ENCODE measurements at places on chromosomes 7 and 10.

DNA sequence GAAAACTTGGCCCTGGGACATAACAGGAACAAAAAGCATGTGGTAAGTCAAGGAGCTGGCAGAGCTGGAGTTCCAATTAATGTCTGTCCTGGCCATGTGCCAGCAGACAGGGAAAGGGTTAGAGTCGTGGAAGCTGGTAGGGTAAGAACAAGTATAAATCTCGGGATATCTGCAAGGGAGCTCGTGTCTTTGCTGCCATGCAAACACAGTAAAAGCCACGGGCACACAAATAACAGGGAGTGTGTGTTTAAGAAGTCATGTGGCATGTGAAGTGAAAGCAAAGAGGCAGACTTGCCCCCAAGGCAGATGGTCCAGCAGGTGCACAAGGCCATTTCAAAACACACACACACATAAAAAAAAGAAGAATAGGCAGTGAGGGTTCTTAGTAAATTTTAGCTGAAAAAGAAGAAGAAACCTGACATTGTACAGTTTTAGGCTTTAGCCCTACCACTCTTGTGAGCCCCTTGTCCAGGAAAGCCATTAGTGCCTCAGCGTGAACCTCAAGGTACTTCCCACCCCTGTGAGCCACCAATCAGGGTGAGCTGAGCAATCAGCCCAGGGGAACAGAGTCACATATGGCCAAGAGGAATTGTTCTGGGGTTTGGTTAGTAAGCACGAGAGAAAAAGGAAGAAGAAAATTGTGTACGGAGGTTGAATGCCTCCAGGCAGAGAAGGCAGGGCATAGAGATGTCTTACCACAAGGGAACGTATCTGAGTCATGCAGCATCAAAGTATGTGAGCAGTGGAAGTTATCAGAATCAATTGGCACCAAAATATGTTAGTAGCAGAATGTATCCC lies 32.8 kb upstream of the ARHGAP12 start:
- no peak for DNase-seq

GRCh38 chr7:105224884-105225651 lies 163.7 kb downstream of the SRPK2 start:
- DNase-seq = no peak

DNA sequence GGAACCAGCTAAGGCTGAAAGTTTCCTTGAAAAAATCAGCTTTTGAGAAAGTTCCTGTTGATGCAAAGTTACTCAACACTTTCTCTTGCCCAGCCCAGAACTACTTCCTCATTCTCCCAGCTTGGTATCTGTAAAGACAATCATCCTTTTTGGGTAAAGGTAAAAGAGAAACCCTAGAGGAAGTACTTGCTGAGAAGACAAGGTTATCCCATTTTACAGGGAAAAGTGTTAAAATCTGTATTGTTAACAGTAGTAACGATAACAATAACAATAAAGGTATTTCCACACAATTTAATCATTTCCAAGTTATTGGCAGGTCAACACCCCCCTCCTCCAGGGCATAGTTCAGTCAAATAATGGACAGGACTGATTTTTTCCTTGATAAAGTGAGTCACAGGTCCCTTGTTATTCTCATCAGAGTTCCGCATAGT lies 2.4 kb downstream of the ALOX5 start:
- no peak for DNase-seq

- no peak for DNase-seq
Measured at GRCh38 chr7:2539031-2539911, 16.1 kb downstream of the BRAT1 start.

GRCh38 chr7:70621954-70622600 lies 509.9 kb upstream of the GALNT17 start:
- no peak for DNase-seq

DNA sequence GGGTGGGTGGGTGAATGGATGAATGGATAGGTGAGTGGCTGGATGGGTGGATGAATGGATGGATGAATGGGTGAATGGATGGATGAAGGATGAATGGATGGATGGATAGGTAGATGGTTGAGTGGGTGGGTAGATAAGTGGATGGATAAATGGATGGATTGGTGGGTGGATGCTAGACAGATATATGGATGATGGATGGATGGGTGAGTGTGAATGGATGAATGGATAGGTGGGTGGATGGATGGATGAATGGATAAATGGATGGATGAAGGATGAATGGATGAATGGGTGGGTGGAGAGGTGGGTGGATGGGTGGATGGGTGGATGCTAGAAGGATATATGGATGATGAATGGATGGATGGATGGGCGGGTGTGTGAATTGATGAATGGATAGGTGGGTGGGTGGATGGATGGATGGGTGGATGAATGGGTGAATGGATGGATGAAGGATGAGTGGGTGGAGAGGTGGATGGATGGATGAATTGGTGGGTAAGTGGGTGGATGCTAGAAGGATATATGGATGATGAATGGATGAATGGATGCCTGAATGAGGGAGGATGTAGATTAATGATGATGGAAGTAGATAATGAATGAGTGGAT lies 20.4 kb downstream of the ELFN1 start:
- no peak for DNase-seq

GRCh38 chr10:3595736-3596135 lies 189.3 kb downstream of the KLF6 start:
- no peak for DNase-seq

Measured in stimulated activated CD8-positive, alpha-beta memory T cell treated with anti-CD3 and anti-CD28 coated beads, Interleukin-15, amount 100 ng/mL, for 48 hours (primary cell).